NCI-H1694 treated with DMSO at 0.1 percent for 48 hours (cell line): ENCODE measurements at places on chromosomes 16 and 17.

DNA sequence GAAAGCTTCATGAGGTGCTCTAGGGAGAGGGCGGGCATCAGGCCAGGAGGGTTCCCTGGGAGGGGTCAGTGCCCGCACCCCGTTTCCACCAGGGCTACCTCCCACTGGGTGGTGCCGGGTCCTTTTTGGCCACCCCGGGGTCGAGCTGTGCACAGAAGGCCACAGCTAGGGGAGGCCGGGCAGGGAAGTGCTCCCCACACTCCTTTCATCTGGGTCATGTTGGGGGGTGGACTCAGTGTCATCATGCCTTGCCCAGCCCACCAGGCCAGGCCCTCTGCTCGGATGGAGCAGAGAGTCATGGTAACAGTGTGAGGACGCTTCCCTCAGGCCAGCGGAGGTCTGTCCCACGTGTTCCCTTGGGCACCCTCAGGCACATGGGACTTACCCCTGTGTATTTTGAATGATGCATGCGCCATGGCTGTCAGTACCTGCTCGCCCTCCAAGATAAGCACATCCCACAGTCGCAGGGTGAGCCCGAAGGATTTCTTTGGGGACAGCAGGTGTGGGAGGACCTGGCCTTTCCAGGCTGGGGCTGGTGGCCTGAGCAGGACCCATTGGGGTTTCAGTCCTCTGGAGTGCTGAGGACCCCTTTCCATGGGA is 46.4 kb downstream of the TNFRSF13B start:
- no peak for DNase-seq

DNA sequence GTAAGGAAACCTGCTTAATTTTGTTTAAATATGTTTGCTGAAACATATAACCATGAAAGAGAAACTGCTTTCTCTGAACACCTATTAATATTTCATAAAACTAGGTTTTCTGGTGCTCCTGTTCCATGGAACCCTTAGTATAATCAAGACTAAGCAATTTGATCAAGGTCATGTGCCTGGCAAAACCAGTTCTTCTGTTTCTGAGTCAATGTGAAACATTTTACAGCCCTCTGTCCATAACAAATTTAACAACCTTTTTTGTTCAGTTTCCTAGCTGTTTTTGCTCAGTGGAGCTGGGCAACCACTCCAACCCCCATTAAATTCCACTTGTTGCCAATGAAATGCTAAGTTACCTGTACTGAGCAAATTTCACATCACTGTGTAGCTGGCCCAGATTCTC is 344.0 kb downstream of the CA10 start:
- DNase-seq, result no peak

- DNase-seq, result no peak
Measured at GRCh38 chr17:74027444-74027843, 176.0 kb upstream of the RPL38 start.

DNA sequence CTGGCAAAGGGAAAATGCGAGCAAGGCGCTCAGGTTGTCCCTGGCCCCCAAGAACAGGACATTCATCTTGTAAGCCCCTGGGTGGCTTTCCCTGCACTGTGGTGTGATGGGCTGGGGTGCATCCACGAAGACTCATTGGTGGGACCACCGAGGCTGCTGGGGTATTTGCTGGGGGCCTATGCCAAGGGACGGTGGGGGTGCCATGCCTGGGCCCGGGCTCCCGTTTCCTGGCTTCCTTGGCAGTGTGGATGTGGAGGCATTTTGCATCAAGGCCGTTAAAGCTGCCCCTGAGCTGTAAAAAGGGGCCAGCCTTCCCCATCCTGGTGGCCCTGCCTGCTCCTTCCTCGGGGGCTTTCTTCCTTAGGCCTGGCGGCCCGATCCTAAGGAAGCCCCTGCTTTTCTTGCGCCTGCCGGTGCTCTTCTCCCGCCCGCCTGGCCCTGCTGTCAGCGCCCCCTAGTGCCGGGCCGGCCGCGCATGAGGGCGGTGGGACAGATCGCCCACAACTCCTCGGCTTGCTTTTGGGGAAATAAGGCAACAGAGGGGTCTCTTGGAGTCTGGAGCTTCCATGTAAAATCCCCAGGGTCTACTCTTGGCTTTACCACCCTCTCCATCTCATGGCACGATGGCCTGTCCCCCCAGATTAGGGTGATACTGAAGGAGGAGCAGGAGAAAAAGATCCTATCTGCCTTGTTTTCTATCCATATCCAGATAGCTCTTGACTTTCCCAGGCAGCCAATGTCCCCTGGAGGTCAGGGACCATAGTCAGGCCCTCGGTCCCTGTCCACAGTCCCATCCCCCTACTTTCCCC is 9.8 kb upstream of the TBX2 start:
- DNase-seq, result peak; percentile 37

DNA sequence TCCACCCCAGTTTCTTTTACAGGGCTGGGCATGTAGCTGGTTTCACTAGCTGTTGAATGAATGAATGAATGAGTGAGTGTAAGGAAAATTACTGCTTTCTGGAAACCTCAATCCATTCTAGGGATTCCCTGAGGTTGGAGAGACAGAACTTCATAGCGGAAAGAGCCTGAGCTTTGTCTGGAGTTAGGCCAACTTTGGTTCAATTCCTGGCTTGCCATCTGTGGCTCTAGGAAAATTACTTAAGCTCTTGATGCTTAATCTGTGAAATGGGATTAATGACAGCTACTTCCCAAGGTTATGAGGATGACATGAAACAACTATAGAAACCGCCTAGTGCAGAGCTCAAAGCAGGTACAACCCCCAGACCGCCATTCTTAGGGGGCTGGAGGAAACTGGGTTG is 76.3 kb upstream of the AXIN2 start:
- DNase-seq, result no peak

DNA sequence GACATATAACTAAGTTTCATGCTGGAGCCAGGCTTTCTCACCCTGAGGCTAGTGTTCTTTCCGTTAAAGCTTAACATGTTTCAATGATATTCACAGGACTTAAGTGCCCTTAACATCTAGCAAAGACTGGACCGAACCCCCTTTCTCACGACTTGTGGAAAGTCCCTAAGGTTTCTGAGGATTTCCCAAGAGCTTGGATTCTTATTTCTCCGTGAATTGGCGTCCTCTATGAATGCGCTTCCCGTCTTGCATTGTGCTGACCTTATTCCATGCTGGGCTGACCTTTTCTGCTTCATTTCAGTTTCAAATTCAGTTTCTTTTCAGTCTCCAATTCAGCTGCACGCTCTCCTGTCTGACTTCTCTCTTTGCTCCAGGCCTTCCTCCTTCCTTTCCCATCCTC is 206.4 kb downstream of the HS3ST3A1 start:
- no peak for DNase-seq
